ENCODE measurements at places on chromosomes 12 and 14.

DNA sequence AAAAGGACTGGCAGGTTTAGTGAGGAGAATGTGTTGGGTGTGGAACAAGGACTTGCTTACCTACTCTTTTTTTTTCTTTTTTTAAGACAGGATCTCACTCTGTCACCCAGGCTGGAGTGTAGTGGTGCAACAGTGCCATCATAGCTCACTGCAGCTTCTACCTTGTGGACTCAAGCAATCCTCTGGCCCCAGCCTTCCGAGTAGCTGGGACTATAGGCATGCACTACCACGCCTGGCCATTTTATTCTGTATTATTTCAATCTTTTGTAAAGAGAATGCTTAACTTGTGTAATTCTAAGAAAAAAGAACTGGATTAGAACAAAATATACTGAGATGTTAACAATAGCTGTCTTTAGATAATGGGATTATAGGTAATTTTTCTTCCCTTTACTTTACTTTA is 1.9 kb upstream of the VRTN start:
- DNase-seq: no peak

- DNase-seq: no peak
Measured at GRCh38 chr12:92785563-92785950, 82.8 kb downstream of the PLEKHG7 start.

GRCh38 chr14:56953884-56954283 is 143.6 kb upstream of the OTX2 start:
- DNase-seq: no peak

DNA sequence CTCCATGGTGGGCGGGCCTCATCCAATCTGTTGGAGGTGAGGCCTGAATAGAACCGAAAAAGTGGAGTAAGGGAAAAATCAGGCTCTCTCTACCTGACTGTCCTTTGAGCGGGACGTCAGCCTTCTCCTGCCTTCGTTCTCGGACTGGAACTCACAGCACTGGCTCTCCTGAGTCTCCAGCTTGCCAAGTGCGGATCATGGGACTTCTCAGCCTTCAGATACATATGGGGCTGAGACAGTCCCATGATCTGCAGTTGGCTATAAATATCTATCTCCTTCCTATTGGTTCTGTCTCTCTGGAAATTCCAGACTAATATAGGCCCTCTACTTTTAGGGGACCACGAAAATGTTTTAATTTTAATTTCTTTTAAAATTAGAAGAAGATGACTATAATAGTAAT is 29.7 kb upstream of the PLEK2 start:
- no peak for DNase-seq

Data from caudate nucleus (tissue), 63 donors.